ENCODE measurements at places on chromosomes 1 and 21. TPM values are rescaled to one million over a fixed set of nuclear protein-coding genes. Genes with fewer than 3 reads are reported as not detected.

DNA sequence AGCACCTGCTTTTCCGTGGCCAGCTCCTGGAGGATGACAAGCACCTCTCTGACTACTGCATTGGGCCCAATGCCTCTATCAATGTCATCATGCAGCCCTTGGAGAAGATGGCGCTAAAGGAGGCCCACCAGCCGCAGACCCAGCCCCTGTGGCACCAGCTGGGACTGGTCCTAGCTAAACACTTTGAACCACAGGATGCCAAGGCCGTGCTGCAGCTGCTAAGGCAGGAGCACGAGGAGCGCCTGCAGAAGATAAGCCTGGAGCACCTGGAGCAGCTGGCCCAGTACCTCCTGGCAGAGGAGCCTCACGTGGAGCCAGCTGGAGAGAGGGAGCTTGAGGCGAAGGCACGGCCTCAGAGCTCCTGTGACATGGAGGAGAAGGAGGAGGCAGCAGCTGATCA lies 413 bp downstream of the UBL4B start:
- H3K4me1 ChIP-seq, result no peaks in the 10 kb centered on the region
- H3K27ac ChIP-seq, result no peak overlapping the region
- no peak overlapping the region for H3K4me3 ChIP-seq
- H3K36me3 ChIP-seq, result no peaks in the 10 kb centered on the region

GRCh38 chr1:219347376-219347775 lies 173.7 kb downstream of the LYPLAL1 start:
- no peak overlapping the region for H3K4me3 ChIP-seq
- no peak for DNase-seq
- H3K4me1 ChIP-seq, result peaks cover 16% of the 10 kb centered on the region
- H3K27ac ChIP-seq, result no peak overlapping the region
- H3K36me3 ChIP-seq, result no peaks in the 10 kb centered on the region

GRCh38 chr1:199878823-199879222 lies 148.7 kb upstream of the NR5A2 start:
- H3K4me1 ChIP-seq, result no peaks in the 10 kb centered on the region
- H3K36me3 ChIP-seq, result no peaks in the 10 kb centered on the region
- no peak for DNase-seq
- H3K27ac ChIP-seq, result no peak overlapping the region
- H3K4me3 ChIP-seq, result no peak overlapping the region

The CD160 gene
- 0.03 TPM for polyA plus RNA-seq

Measured in heart right ventricle (tissue), 16 donors.